ENCODE measurements at places on chromosomes 12 and 14.

GRCh38 chr12:4145990-4146859 is 127.3 kb upstream of the CCND2 start:
- no peak for DNase-seq

DNA sequence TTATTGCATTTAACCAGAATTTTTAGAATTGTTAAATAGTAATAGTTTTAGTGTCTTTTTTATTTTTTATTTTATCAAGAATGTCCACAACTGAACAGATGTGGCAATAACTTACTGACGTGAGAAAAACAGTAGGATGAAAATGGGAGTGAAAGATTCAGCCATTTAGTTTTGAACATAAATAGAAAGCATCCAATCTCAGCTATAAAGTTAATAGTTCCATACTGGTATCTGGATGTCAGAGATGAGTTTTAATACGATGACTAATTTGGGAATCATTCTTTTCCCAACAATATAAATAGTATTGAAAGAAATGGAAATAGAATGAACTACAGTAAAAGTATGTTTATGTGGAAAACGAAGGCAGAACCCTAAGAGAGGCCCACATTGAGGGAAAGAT is 159.4 kb downstream of the EPS8 start:
- no peak for DNase-seq

GRCh38 chr12:108560321-108560721 is 652 bp downstream of the SART3 start:
- no peak for DNase-seq

GRCh38 chr14:70856851-70857495 is 47.7 kb upstream of the MAP3K9 start:
- DNase-seq, result no peak

DNA sequence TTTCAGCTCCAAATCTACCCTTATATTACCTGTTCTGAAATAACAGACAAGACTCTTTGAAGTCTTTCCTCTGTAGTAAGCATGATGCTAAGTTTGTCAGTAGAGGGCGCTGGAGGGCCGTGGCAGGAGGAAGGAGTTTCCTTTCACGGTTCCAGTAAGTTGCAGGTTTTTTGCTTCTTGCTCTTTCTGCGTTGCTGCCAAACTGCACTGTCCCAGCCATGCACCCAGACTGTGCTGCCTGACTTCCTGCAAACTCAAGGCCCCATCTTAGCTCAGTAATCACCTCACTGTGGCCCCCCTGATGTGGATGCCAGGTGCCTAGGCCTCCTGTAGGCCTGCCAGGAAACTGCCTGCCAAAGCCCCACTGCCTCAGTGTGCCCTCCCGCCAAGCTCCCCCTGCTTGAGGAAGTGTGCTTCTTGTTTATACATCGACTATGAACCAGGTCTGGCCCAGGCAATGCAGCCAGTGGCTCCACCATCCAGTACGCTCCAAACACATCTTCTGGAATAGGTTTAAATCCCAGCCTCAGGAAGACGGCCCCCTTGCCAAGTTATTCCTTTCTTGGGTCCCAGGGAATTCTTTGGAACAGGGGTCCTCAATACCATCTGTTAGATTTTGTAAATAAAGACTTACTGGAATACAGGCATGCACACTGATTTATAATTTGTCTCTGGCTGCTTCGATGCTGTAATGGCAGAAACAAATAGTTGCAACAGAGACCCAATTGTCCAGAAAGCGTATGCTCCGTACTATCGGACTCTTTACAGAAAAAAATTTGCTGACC is 193.7 kb upstream of the LRIG3 start:
- peak; percentile 84 for DNase-seq

DNA sequence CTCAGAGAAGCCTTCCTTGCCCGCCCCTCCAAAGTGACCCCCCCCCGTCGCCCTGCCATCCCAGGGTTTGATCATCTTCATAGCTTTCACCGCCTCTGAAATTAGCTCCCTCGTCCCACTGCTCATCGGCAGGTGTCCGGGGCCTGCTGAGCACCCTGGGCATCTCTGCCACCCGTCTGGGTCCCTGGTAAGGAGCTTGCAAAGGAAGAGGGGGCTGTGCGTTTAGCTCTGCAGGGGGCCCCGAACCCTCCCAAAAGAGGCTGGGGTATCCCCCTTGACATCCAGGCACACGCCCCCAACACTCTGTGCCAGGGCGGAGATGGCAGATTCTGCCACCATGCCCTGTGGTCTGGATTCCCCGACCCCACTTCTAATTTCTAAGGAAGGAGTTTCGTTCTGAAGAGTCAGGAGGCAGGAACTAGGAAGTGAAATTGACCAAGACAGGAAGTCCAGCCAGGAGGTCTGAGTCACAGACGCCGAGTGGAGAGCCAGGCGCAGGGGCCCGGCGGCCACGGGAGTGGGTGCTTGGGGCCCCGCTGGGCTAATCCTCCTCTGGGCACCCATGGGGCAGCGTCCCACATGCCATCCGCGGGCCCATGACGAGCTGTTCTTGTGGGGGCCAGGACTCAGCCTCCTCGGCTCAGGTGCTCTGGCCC is 95.7 kb downstream of the RFLNA start:
- no peak for DNase-seq
